Astrocyte of the cerebellum (primary cell): ENCODE measurements at places on chromosomes 7 and 10.
A peak's percentile ranks its signal among the peaks of the same experiment; 100 is the strongest.

GRCh38 chr7:16561943-16562342, 35.3 kb downstream of the LRRC72 start:
- no peak for DNase-seq

DNA sequence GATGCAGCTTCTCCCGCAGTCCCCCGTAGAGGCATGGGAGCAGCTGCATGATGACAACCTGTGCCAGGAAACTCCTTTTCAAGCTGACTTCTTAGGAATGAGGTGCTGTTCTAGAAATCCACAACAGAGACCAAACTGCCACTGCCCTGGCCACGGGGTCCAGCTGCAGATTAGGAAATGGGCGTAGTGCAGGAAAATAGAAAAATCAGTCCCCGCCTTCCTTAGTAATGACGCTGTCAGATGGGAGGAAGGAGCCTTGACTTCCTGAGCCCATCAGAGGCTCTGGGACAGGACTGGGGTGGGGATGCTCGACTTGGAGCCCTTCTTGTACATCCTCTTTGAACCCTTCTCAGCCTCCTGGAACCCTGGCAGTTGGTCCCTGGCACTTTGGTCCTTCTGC, 227.8 kb upstream of the GRB10 start:
- no peak for DNase-seq

DNA sequence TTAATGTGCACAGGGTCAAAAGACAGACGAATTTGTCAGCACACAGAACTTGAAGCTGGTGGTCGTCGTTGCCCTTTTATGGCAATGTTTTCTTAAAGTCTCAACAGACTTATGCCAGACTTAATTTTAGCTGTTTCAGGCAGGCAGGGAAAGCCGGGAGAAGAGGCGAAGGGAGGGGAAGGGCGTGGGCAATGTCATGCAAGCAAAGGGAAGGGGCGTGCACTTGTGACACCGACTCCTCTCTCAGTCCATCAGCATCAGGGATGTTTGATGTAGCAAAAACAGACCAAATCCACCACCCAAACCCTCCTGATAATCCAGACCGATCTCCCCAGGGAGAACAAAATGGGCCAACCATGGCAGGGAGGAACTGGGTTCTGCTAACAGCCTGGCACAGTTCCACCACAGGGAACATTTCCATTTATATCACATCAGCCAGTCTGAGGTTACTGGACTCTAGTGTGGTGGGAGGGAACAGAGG, 118.1 kb upstream of the RHEB start:
- no peak for DNase-seq

DNA sequence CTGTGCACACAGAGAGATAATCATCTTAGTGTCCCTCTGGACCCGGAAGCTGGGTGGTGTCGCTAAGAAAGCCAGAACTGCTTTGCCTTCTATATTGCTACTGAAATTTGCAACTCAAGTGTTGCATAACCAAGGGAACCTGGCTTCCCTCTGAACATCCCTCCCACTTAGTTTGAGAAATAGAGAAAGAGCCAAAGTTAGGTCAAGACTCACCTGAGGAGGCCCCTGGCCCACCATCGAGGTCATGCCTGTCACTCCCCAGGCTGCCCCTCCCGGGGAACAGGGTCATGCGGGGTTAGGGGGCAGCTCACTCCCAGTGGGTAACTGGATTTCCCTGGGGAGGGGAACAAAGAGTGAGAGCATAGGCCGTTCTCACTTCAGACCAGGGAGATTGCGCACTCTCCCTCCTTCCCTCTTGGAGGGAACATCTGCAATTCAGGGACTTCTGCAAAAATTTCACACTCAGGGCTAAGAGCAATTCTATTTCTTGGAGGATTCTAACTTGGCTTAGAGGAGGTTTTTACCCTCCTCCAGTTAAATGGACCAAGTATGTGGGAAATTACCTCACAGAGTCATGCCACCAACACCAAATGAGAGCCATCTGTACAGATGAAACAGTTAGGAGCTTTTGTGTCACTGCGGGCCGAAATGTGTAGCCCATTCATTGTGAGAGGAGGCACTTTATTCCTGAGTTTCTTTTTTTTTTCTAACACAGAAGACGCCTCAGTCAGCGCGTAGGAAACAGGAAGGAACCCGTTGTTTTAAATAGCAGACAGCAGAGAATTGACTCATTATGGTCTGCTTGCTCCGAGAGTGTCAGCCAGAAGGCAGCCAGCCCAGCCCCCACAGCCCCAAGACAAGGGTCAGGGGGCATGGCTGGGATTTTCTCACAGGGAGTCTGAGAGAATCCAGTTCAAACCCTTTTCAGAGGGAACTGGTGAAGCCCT, 221.3 kb downstream of the ARHGAP12 start:
- DNase-seq: peak; percentile 38

DNA sequence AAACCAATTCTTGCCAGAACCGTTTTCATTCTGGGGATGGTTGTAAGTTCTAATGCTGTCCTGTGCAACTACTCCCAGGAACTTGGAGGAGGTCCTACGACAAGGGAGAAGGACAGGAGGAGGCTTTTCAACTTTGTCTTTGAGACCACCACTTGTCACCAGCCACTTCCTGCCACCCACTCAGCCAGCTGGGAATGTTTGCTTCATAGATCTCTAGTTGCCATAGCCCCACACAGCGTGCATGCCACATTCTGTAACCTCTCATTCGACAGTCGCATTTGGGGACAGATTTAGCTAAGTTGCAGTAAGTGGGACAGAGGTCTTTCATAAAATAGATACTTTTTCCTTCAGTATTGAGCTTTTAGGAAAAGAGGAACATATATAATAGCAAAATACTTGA, 78.0 kb downstream of the TAF3 start:
- DNase-seq: no peak

- peak; percentile 95 for DNase-seq
These were observed 49.1 kb downstream of the DOCK4 start for GRCh38 chr7:112157072-112157471.

- DNase-seq: no peak
These were observed 6.6 kb upstream of the ZNF22 start for GRCh38 chr10:44993922-44994751.

DNA sequence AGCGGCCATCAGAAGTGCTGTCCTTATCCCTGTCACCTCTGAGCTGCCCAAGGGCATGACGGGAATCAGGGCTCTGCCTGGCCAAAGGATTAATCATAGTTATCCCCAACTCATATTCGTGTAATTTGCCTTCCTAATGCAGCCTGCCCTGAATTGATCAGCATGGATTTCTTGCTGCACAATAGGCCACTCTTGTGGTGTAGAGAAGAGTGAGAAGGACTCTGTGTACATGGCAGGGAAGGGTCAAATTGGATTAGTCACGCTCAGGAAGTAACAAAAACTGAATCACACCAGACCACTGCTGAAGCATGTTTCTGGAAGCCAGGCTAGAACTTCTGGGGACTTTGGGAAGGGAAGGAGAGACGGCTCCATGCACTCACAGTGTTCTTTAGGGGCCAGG, 227.0 kb downstream of the BUB3 start:
- no peak for DNase-seq

DNA sequence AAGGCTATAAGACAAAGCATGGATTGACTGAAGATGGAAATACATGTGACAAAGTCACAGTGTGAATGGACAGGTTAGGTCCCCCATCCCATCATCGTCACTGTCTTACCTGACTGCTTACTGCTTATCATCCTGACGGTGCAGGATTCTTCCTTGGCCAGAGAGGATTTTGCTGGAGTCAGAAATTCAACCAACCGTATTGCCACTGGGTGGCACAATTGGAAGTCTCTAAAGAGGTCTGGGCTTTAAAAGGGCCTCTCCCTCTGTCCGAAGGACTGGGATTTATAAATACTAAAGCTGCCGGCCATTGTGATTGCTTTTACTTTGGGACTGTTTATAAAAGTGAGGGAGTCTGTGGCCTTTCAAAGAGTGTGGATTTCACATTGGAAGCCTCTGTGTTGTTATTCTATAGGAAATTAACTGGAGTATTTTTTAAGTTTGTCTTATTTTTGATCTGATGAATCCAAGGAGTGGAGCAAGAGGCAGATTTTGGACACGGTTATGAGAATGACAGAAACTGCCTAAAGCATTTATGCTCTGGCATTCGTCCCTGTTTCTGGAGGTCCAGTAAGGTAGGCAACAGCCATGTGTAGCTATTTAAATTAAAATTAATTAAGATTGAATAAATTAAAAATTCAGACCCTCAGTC, 113.3 kb upstream of the CREB5 start:
- DNase-seq: peak; percentile 31

DNA sequence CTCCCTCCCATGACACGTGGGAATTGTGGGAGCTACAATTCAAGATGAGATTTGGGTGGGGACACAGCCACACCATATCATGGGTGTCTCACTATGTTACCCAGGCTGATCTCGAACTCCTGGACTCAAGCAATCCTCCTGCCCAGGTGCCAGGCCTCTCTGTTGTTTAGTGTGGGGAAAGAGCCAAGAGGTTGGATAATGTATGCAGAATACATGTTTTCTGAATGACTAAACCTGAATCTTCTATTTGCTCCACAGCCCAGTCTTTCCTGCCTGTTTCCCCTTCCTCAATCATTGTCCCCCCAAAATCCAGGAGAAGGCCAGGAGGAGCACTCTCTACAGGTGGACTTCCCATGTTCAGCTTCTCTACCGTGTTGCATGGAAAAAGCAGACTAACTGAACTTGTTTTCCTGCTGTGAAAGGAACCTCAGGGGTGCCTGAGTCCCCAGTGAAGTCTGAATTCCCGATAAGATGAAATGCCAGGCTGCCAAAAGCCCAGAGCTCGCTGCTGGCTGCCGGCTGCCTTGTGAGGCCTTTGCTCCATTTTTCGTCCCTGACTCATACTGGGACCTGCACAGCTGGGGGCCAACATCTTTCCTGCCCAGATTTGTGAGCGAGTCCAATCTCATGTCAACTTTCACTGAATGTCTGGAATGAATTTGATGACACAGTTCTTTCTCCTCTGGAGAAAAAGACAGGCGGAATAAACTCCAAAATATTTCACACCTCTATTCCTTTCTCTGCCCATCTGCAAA, 588.0 kb downstream of the CALN1 start:
- DNase-seq: peak; percentile 88

GRCh38 chr7:87810130-87810529, 66.0 kb downstream of the SLC25A40 start:
- DNase-seq: no peak

- no peak for DNase-seq
These were observed 152.5 kb downstream of the GPR158 start for GRCh38 chr10:25327273-25327672.

GRCh38 chr7:157043745-157044144, 33.3 kb upstream of the MNX1 start:
- DNase-seq: no peak

- DNase-seq: no peak
These were observed 220.5 kb downstream of the MAD1L1 start for GRCh38 chr7:2012044-2012900.

DNA sequence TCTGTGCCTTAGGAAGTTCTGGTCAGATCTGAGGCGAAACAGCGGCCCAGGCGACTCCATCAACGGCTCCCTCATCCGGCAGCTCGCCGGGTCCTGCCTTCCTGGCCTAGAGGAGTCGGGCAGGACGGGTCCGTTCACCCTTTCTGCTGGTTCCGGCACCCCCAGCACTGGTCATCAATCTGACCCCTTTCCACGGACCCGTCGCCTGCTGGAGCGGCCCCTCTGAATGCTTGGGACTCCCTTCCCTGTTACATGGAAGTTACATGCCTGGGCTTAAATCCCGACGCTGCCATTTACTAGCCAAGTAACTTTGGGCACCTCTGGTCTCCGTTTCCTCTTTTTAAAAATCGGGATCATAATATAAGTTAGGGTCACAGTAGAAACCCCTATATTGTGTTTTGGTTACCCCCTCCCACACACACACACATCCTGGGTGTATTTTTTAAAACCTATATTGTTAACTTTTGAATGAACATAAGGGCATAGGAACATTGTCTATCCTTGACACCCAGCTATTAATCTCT, 607 bp upstream of the GGCT start:
- DNase-seq: no peak

GRCh38 chr7:98826387-98826786, 43.4 kb downstream of the TMEM130 start:
- no peak for DNase-seq

DNA sequence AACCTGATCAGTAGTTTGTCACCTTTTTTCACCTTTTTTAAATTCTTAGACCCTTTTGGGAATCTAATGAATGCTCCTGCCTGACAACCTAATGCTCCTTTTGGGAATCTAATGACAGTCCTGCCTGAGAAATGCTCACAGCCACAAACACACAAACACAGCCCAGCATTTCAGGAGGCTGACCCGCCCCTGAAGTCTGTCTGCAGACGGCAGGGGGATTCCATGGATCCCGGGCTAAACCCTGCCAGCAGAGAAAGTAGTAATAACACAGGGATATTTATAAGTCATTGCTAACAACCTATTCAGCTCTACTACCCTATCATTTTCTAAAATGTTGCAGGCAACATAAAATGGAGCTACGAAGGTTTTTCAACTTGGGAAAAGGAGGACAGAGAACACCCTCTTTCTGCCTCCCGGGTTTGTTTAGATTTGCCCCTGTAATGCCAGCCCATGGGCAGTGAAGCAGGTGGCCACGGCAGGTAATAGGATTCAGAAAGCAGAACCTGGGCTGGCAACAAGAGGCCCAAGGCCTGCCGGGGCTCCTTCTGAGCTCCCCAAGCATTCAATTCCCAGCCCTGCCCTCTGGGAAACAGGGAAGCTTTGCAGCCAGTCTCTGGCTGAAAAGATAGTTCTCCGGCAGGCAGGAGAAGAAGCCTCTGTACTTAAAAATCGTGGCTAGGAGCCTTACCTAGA, 65.2 kb downstream of the CREB3L2 start:
- DNase-seq: no peak

DNA sequence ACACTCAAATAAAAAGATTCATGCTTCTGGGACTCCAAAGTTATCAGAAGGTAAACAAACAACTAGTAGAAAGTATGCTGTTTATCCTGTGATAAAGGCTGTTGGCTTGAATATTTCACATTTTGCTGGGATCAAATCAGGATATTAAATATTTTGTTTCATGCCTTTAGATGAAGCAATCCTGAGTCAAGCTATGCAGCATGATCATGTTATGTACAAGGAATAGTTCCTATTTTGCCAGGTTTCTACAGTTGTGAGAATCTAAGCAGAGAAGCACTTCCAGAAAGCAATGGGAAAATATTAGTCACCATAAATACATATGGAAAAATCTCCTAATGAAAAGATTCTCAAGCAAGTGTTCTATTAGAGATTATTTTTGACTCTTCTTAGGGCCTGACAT, 262.8 kb upstream of the PCDH15 start:
- DNase-seq: no peak

- DNase-seq: no peak
These were observed 95.7 kb downstream of the POU6F2 start for GRCh38 chr7:39073432-39073831.

DNA sequence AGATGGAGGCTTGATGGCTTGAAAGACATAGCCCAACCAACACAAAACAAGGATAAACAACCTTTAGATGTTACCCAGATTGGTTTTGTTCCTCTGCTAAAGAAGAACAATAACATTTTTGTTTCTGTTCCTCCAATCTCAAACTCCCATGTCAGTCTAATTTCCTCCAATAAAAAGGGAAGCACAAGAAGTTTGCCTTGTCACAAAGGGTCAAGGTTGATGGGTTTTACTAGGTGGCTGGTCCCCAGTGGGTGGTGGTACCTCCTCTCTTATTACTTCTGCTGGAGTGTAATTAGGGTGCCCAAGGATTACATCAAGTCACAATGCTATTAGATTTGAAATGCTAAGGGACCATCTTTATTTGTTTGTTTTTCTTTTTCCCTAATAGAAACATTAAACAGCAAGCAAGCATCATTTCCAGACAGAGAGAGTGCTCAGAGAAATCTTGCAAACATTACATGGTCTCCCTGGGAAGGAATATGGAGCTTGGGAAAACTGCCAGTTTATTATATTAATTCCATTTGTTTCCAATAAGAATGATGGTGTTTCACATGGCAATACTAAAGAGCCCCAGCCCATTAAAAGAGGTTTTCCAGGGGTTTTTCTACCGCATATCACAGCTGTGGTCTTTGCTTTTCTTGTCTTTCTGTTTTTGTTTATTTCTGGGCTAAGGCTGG, 78.3 kb upstream of the AOAH start:
- DNase-seq: no peak
